Breast epithelium (tissue), 4 donors: ENCODE measurements at places on chromosomes 4 and X.

DNA sequence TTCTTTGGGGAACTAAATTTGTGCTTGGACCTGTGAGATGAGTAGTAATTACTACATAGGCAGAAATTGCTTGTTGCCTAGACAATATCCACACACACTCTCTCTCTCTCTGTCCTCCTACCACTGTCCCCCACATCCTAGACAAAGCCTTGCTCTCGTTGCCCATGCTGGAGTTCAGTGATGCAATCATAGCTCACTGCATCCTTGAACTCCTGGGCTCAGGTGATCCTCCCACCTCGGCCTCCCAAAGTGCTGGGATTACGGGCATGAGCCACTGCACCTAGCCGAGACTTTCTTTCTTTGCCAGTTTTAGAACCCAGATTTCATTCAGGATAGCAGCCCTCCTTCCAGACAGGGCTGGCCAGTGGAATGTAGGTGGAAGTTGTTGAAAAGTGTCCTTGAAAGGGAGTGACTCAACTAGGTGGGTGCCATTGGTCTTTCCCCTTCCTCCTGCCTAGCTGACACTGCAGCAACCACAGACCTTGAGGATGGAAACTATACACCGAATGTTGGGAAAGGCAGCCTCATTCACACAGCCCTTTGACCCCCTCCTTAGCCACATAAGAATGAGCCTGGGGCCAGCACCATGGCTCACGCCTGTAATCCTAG, 16.8 kb upstream of the LAP3 start:
- no peak overlapping the region for H3K27ac ChIP-seq
- no peak overlapping the region for H3K4me3 ChIP-seq
- no peaks in the 10 kb centered on the region for H3K27me3 ChIP-seq
- no peak for DNase-seq
- H3K4me1 ChIP-seq: no peaks in the 10 kb centered on the region
- H3K36me3 ChIP-seq: no peaks in the 10 kb centered on the region

GRCh38 chr4:80307774-80308465, 27.6 kb upstream of the CFAP299 start:
- no peaks in the 10 kb centered on the region for H3K27me3 ChIP-seq
- H3K4me1 ChIP-seq: no peaks in the 10 kb centered on the region
- H3K27ac ChIP-seq: no peak overlapping the region
- H3K36me3 ChIP-seq: no peaks in the 10 kb centered on the region
- no peak for DNase-seq

DNA sequence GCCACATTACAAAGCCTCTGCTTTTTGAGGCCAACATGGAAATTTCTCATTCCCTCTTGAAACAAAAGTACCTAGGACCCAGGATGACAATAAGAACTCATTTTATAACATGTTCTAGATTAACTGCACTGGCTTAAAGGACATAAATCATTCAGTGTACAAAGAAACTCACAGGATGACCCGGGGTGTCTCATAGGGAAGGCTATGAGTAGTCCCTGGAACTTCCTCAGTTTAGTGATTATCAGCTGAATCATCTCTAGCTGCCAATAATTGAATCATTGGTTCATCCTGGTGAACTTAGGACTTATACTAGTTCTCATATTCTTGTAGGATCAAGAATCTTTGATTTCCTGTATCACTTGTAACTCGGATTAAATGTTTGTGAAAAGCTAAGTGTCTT, 95.8 kb upstream of the WDR1 start:
- H3K27me3 ChIP-seq: no peaks in the 10 kb centered on the region
- H3K36me3 ChIP-seq: no peaks in the 10 kb centered on the region
- no peak overlapping the region for H3K27ac ChIP-seq
- DNase-seq: no peak
- H3K4me1 ChIP-seq: no peaks in the 10 kb centered on the region

DNA sequence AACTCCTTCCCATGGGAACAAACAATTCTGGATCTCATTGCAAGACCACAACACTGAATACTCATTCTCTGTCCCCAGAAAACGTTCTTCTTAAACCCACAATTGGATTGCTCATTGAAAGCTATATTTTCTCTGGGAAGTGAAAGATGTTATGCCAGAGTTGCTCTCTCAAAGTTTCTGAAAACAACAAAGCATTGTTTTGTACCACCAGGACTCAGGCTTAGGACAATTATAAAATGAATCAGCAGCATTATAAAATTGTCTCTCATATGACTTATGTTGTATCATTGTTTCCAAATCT, 26.5 kb downstream of the TFDP3 start:
- H3K27ac ChIP-seq: peak overlapping the region; percentile 33
- H3K4me1 ChIP-seq: no peaks in the 10 kb centered on the region
- no peak overlapping the region for H3K4me3 ChIP-seq
- peaks cover 34% of the 10 kb centered on the region for H3K27me3 ChIP-seq

- H3K4me3 ChIP-seq: no peak overlapping the region
- H3K27me3 ChIP-seq: no peaks in the 10 kb centered on the region
- no peak overlapping the region for H3K27ac ChIP-seq
- H3K4me1 ChIP-seq: no peaks in the 10 kb centered on the region
Observed at GRCh38 chr4:153733751-153734448, 25.9 kb downstream of the RNF175 start.
